ENCODE measurements at places on chromosomes 7 and 10.

GRCh38 chr10:78209970-78210369 lies 176.3 kb downstream of the RPS24 start:
- no peak for DNase-seq

- DNase-seq, result peak; percentile 65
Measured at GRCh38 chr10:72276013-72276387, 2.3 kb downstream of the DDIT4 start.

DNA sequence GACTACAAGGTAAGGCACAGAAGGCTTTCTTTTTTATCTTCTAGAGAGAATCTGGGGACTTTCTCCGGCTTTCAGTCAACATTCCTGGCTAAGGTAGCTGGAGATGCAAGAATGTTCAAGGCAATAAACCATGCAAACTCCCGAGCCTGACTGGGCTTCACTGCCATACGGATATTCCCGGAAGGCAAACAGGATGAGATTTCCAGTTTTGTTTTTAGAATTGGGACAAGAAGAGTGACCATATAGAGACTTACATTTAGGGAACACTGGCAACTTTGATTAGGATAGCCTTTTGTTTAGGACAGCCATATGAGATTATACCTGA lies 269 bp downstream of the CALD1 start:
- no peak for DNase-seq

GRCh38 chr10:17673471-17674061 lies 29.6 kb downstream of the STAM start:
- peak; percentile 48 for DNase-seq

- DNase-seq, result peak; percentile 88
Measured at GRCh38 chr7:23597094-23598091, at the start of gene CCDC126. Gene CCDC126 (plus strand): TSS chr7:23597382. CDS start chr7:23611316, 13,934 bp downstream.

DNA sequence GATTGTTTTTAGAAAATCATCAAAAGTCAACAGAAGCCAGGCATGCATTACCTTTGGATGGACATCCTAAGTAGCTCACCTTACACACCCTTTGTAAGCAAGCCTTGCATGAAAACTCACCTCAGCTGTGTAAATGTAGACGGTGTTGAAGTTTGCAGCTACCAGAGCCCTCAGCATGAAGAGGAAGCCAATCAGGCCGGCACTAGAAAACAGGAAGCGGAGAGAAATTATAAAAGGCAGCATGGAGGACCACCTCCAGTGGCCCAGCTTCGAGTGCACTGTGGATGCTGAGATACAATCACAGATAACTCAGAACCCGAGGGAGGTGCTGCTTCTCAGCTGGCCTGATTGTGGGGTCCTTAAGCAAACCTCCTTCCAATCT lies 75.3 kb downstream of the SVOPL start:
- no peak for DNase-seq

DNA sequence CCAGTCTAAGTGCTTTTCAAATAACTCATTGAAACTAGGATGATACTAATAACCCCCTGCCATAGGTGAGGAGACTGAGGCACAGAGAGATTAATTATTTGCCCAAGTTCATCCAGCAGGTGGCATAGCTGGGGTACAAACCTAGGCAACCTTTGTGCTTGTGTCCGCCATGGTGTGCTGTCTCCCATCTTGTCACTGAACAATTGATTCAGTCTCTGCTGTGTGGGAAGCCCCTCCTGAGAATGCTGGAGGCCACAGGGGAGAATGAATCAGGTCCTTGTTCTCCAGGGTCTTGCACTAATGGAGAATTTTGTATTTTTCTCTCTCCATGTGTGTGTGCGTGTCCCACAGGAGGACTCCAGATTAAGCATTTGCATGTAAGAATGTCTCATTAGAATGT lies 15.8 kb upstream of the TMEM236 start:
- DNase-seq, result no peak

GRCh38 chr10:69415049-69415448 lies 1.7 kb downstream of the TACR2 start:
- DNase-seq, result no peak

- no peak for DNase-seq
Measured at GRCh38 chr7:99493823-99494222, 6.3 kb downstream of the ZNF394 start.

DNA sequence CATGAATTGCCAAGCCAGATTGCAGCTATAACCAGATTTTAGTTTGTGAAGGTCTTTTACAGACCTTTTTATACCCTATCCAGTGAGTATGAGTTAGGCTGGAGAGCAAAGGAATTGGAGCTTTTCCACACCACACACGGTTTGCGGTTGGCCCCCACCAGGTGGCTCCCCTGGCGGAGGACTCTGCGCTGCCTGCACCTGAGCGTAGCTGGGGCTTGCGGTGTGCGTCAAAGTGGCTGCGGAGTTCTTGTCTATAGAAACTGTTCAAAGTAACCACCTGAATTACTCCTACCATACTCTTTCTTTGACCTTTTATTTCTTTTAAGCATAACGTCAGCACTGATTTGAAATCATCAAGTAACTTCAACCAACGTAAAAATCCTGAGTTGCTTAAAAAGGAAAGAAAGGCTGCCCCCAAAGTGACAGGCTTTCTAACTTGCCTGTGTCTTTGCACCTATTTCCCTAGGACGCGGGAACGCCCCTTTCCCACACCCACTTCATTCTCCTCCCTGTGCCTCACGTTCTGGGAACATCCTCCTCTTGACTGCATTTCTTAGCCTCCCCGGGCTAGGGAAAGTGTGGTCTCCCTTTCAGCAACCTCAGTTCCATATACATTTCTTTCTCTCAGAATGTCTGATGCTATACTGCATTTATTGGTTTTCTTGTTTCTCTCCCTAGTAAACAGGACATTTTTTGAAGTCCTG lies 47.6 kb upstream of the TMEM72 start:
- no peak for DNase-seq

DNA sequence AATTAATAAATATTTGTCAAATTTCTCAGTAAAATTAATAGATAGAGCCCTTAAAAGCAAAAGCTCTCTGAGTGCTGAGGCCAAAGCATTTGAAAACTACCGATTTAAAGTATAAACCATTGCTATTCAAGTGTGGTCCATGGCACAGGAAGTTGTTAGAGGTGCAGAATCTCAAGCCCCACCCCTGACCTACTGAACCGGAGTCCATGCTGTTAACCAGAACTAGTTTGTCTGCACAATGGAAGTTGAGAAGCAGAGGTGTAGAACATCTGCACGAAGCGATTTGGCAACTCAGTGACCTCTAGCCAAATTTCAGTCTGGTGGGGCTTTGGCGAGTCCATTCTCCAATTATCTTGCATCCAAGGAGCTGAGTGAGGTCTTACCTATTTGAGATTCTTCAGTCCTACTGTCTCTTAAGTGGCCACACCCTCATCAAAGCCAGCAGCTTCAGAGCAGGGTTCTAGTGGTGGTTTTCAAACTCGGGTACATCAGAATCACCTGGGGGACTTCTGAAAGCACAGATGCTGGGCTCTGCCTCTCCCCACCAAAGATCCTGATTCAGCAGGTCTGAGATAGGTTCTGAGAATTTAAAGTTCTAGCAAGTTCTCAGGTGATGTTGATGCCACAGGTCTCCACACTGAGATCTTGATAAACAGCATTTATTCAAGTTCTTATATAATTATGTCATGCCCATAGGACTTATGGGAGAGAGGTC lies 96.8 kb upstream of the SAMD8 start:
- DNase-seq, result no peak

DNA sequence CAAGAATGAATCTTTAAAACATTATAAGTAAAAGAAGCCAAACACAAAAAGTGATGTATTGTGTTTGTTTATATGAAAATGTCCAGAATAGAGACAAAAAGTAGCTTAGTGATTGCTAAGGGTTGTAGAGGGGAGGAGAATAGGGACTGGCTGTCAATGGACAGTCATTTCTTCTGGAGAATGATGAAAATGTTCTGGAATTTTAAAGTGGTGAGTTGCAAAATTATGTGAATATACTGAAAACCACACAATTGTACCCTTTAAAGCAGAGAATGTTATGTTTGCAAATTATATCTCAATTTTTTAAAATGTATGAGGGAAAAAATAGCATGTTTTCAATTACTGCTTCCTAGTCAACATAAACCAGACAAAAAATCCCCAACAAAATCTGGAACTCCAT lies 174.2 kb downstream of the KMT2E start:
- no peak for DNase-seq

- DNase-seq, result peak; percentile 3
Measured at GRCh38 chr10:47378183-47378510, 5.9 kb downstream of the ZNF488 start.

GRCh38 chr7:82972135-82972534 lies 190.5 kb downstream of the PCLO start:
- DNase-seq, result no peak

DNA sequence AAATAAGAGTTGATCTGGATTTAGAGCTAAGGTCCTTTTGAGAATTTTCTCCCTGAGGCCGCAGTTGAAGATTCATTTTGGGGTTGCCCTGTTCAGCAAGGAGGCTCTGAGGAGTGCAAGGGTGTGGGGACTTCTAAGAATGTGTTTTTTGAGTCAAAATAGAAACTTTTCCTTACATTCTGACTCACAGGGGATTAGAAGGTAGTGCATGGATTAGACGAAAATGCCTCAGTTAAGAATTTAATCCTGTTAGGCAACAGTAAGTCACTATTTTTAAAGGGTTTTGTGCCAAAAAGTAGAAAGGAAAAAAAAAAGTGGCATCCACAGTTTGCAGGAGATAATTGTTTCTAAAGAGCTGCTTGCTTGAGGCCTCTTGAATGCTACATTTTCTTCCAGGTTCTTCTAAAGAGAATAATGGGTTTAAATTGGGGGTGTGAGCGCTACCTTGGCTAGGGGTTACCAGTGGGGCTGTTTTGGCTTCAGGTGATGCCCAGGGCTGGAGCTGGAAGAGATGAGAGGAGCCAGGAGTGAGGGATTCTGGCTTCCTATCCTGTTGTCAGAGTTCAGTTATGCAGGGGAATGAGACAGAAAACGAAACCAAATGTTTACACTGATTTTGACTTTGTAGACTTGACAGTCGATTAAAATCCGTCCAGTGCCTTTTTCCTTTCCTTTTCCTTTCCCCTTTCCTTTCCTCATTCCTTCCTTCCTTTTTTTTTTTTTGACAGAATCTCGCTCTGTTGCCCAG lies 52.9 kb downstream of the BAMBI start:
- no peak for DNase-seq

GRCh38 chr7:30647589-30648364 lies 34.5 kb downstream of the CRHR2 start:
- no peak for DNase-seq

- peak; percentile 27 for DNase-seq
Measured at GRCh38 chr7:108415821-108416536, 40.3 kb downstream of the NRCAM start.

- no peak for DNase-seq
Measured at GRCh38 chr10:79492839-79493238, 19.5 kb upstream of the EIF5AL1 start.

DNA sequence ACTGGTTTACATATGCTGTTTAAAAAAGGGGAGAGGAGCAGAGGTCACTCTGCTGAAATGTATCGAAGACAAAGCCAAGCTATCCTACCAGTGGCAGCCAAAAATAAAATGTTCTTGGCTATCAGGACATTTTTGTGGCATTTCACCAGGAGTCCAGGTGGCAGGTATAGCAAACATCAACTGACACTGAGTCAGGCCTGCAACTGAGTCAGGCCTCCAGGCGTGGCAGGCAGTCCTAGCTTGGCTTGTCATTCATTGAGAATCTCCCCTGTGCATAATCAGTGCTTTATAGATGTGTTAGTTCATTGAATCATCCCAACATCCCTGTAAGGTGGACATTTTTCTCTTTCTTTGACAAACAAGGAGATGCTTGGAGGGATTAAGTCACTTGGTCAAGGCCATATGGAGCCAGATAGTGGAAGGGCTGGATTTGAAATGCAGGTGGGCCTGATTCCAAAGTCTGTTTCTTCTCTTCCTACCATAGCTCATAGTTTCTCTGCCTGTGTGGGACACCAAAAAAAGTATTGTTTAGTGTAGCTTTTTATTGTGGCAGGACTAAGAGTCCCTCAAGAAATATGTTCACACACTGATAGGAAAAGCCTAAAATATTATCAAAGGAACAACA lies 4.3 kb downstream of the DYNC1I1 start:
- no peak for DNase-seq

GRCh38 chr10:50379616-50380015 lies 128.3 kb upstream of the ASAH2 start:
- no peak for DNase-seq

- no peak for DNase-seq
Measured at GRCh38 chr7:112290065-112290464, 83.6 kb downstream of the ZNF277 start.

- no peak for DNase-seq
Measured at GRCh38 chr10:80642661-80643060, 105.0 kb downstream of the SH2D4B start.

- DNase-seq, result no peak
Measured at GRCh38 chr10:131162866-131163843, 148.4 kb downstream of the TCERG1L start.

GRCh38 chr7:150665089-150665748 lies 20.3 kb upstream of the GIMAP2 start:
- peak; percentile 82 for DNase-seq

DNA sequence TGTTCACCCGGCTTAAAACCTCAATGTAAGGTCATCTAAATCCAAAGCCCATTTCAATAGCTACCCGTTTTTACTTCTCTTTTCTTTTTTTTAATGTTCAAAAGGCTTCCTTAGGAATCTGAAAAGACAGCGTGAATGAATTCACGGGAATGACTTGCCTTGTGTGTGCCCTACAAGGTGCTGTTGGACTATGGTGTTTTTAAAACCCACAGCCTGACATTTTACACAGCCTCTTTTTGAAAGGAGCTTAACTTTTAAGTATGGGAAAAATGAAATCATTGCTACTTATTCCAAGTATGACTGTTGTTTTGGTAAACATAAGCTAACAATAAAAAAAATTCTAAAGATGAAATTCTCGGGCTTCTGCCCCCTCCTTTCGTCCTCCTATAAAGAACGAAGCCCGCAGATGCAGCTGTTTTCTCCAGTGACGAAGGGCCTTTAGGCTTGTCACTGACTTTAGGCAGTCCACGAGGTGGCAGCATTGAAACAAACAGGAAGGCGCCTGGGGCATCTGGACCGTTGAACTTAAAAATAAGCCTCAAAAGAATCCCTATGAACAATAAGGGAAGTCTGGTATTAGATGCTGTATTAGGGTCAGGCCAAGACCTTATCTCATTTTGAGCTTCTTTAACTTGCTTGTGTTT lies 141.3 kb downstream of the NRP1 start:
- peak; percentile 84 for DNase-seq

DNA sequence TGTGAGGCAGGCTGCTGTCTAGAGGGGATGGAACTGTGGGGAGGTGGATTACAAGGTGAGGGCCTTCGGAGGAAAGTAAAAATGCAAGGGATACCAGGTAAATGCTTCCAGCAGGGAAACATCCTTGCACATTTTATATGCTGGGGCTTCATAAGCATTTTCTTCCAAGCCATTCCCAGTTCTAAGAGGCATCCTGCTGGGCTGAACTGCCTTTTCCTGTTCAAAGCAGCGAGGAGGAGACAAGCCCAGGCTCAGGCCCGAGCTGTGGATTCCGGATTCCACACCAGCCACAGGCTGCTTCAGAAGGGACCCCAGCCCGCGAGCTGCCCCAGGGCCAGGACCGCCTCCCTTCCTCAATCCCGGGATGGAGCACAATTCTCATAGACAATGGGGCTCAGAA lies 249.7 kb downstream of the TNS3 start:
- DNase-seq, result no peak

GRCh38 chr10:59265141-59265540 lies 88.7 kb downstream of the PHYHIPL start:
- no peak for DNase-seq
